ENCODE measurements at places on chromosomes 3 and 15.
A peak's percentile ranks its signal among the peaks of the same experiment; 100 is the strongest.

GRCh38 chr3:181782306-181782954 lies 70.7 kb downstream of the SOX2 start:
- DNase-seq: peak; percentile 67

DNA sequence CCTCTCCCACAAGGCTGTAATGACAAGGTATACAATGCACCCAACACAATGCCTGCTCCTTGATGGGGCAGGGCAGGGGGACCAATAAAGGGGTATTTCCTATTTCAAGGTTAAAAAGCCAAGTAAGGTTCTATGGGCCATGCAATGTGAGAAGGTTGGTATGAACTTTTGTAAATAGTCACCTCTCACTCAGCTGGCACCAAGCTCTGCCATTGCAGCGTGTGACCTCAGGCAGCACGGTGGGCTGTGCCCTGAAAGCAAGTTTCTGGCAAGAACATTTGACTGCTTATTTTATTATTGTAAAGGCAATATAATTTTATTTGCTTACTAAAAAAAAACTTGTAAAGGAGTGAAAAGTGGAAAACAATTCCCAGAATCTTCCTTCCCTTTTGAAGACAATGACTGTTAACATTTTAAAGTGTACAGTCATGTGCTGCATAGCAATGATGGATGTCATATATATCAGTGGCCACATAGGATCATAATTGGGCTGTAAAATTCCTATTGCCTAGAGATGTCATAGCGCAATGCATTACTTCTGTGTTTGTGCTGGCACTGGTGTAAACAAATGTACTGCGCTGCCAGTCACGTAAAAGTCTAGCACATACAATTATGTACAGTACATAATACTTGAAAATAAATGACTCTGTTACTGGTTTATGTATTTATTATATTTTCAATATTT lies 167.3 kb upstream of the RORA start:
- no peak for DNase-seq

- peak; percentile 38 for DNase-seq
Observed at GRCh38 chr3:185153171-185153771, 411 bp upstream of the C3orf70 start.

DNA sequence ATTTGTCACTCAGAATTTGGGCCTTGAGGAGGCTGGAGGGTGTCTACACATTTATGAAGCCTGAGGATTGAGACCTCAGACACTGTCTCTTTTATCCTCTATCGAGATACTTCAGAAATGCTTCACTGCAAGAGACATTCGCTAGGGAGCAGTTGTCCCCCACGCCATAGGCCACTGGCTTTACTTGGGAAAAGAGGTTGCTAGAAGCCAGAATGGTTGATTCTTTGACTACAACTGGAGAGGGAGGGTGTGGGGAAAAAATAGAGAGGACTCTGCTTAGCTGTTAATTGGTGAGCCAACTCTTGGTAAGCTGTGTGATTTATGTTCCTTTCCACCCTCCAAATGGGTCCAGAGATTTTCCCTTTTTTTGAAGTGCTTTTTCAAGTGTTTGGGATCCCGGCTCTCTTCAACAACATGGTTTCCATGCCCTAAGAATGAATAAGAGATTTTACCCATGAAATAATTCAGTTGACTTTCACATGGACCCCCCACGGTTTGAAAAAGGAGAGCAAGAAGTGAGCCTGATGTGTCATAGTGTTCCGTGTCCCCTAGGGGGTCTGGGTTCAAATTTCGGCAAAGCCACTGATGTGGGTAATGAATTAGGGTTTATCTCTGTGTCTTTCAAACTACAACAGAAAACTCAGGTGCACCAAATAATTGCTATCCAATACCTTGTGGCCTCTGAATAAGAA lies 2.7 kb downstream of the BOC start:
- no peak for DNase-seq

GRCh38 chr3:177817751-177818150 lies 620.5 kb upstream of the TBL1XR1 start:
- no peak for DNase-seq

DNA sequence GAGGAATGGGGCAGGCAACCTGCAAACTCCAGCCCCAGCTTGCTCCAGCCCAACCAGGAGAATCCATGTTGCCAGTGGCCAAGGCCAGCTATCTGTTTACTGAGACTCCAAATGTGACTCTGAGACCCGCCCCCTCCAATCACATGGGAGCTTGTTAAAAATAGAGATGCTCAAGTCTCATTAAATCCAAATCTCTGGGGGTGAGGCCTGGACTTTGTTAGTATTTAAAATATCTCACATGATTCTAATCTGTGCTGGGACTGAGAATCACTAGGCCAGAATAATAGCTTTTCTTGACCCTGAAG lies 224.2 kb upstream of the TBL1XR1 start:
- no peak for DNase-seq
